ENCODE measurements at places on chromosomes 7 and 10. TPM values are rescaled to one million over a fixed set of nuclear protein-coding genes. Genes with fewer than 3 reads are reported as not detected.

The NME8 gene
- total RNA-seq = not detected

DNA sequence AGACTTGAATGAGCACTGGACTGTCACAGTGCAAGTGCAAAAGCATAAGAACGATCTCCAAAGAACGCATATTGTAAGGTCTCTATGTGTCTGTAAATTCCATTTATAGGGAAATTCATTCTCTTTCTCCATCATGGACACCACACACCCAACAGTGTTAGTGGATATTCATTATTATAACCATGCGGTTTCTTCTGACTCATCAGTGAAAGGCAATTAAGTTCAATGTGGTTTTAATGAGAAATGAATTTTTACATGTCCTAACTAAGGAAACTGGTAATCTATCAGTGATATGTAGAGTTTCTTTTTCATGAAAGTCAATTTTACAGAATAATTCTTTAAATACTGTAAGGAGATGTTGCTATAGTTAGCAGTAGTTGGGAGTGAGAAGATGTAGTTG is 25.9 kb downstream of the GIMAP8 start:
- DNase-seq = no peak

GRCh38 chr10:84607044-84607443 is 278.7 kb downstream of the CCSER2 start:
- no peak for DNase-seq

The CPA2 gene
- total RNA-seq = not detected

DNA sequence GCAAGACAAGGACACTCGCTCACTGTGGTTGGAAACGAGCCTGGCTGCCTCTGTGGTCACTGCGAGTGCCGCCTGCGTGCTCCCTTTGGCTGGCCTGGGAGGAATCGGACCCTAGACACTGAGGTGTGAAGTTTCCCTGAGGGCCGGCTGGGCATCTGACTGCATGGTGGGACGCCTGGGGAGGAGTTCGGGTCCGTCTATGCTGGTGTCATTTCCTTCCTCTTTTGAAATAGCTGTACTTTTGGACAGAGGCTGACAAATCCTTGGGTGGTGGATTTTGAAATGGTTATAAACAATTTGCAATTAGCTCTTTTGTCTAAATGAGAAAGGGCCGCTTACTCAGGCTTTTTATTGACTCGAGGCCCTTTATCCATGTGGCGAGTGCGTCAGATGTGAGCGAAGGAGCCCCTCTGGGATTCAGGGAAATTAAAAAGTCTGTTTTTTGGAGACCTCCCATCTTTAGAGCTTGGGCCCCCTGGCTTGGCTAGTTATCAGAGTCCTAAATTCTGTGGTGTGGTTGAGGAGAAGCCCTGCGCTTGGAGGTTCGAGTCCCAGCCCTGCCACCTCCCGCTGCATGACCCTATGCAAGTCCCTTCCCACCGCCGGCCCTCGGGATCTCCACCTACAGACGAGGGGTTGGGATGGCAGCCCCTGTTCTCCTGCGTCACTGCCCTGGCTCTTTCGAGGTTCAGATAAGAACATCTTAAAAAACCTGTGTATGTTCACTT is 147.1 kb downstream of the RGS10 start:
- DNase-seq = peak; percentile 75

The ADIRF gene
- total RNA-seq = 98.1 TPM

DNA sequence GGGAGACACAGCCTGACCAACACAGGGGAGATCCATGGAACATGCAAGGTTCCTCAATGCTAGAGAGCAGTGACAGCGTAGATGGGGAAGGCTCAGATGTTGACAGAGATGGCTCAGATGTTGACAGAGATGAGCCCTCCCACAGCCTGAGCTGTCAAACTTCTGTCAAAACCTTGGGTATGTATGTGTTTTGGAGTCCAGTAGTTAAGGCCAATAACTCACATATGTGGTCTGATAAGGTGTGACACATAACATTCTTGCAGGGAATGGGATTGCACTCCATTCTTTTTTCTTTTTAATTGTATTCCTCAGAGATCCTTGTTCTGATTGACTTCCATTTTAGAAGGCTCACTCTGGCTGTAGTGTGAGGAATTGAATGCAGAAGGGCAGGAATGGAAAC is 136.3 kb downstream of the C1GALT1 start:
- no peak for DNase-seq

DNA sequence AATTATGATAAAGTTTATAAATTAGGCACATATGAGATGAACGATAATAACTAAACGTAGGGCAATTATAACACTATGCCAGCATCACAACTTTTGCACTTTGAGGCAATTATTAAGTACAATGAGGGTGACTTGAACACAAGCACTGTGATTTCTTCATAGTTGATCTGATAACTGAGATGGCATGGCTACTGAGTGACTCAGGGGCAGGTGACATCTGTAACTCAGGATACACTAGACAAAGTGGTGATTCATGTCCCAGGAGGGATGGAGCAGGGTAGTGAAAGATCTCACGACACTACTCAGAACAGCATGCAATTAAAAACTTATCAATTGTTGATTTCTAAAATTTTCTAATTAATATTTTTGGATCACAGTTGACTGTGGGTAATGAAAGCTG is 98.3 kb upstream of the ARHGAP21 start:
- no peak for DNase-seq

- no peak for DNase-seq
These were observed 492.5 kb downstream of the ARL4A start for GRCh38 chr7:13179775-13180523.

The PPP1R3A gene
- not detected for total RNA-seq

The TBRG4 gene
- 40.3 TPM for total RNA-seq

DNA sequence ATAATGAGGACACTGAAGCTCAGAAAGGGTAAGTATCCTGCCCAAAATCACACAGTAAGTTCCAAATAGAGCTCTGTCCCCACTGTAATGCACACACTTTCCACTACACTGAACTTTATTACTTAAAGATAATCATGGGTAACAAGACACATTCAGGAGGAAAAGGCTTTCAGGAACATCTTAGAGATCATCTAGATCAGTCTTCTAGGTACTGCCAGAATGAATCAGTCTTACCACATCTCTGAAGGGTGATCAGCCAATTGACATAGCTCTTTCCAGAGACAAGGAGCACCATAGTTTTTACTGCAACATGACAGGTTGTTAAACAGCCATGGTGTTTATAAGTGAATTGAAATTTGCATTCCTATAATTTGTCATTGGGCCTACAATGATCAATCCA is 5.4 kb upstream of the HERPUD2 start:
- DNase-seq = no peak

The PAOX gene
- total RNA-seq = 6.4 TPM

The DOCK1 gene
- 53.7 TPM for total RNA-seq

DNA sequence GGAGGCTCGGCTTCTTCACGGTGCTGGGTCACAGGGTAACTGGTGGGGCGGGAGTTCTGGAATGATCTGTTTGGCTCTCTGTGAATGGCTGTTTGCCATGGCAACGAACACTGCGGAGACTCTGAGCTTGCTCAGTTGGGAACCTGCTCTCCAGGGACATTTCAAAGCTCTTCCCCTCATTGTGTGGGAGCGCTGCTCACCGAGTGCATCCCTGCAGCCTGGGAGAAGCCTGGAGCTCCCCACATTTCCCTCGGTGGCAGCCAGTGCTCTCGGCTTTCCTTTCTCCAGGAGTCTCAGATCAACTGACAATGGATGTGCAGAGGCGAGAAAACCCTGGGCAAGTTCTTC is 57.6 kb upstream of the CACUL1 start:
- no peak for DNase-seq

The AP1S1 gene
- total RNA-seq = 25.5 TPM

- DNase-seq = no peak
These were observed 32.1 kb downstream of the HERC4 start for GRCh38 chr10:68043030-68043429.

The OR2A42 gene
- 0.28 TPM for total RNA-seq

Measured in sigmoid colon (tissue), 7 donors.